ENCODE measurements at places on chromosomes 12 and 14. TPM values are rescaled to one million over a fixed set of nuclear protein-coding genes. Genes with fewer than 3 reads are reported as not detected.

Gene RAB3IP
- total RNA-seq: 6.3 TPM

Gene RASAL1
- not detected for total RNA-seq

Gene KRT79
- total RNA-seq: not detected

GRCh38 chr12:64102339-64102738 lies 119.8 kb downstream of the KICS2 start:
- no peak for DNase-seq

DNA sequence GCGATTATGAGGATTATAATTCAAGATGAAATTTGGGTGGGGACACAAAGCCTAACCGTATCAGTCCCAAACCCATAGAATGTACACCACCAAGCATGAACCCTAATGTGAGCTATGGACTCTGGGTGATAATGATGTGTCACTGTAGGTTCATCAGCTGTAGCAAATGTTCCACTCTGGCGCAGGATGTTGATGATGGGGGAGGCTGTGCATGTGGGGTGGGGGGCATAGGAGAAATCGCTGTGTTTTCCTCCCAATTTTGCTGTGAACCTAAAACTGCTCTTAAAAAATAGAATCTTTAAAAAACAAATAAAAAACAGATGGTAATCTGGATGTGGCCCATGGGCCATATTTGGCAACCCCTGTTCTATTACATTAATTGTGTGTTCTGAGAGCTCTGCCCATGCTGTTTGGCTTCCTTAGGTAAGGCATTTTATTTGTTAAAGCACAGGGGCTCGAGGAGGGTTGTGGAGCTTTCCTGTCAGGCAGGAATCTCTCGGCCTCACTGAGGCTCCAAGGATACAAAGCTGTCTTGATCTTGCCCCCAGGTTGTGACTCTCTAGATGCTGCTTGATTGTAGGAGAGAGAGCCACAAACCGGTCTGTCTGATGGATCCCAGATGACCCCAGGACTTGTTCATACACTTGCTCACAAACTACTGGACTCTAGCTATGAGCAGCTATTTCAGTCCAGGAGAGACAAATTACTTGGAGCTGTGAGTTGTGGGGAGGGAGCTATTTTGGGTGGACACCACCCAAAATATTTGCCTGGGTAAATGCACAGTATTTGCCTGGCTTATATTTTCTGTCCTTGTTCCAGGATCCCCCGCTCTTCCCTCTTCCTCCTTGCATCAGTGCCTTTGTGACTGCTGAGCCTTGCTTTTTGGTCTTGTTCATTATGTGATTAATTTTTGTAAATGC lies 340.2 kb downstream of the MED13L start:
- DNase-seq: no peak
